ENCODE measurements at places on chromosomes 1 and 21.

DNA sequence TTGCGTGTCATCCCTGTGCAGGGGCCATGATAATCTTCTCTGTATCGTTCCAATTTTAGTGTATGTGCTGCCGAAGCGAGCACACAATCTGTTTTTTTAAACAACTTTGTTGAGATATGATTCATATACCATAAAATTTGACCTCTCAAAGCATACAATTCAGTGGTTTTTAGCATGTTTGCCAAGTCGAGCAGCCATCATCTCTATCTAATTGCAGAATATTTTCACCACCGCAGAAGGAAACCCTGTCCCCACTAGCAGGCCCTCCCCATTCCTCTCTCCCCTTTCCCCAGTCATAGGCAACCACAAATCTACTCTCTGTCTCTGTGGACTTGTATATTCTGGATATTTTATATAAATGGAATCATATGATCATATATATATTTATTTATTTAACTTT, 78.7 kb upstream of the TINAGL1 start:
- peak; percentile 40 for DNase-seq

- no peak for DNase-seq
These were observed 48.6 kb downstream of the GLIS1 start for GRCh38 chr1:53690411-53690810.

GRCh38 chr1:39378377-39378776, 113.1 kb upstream of the BMP8A start:
- DNase-seq: no peak

DNA sequence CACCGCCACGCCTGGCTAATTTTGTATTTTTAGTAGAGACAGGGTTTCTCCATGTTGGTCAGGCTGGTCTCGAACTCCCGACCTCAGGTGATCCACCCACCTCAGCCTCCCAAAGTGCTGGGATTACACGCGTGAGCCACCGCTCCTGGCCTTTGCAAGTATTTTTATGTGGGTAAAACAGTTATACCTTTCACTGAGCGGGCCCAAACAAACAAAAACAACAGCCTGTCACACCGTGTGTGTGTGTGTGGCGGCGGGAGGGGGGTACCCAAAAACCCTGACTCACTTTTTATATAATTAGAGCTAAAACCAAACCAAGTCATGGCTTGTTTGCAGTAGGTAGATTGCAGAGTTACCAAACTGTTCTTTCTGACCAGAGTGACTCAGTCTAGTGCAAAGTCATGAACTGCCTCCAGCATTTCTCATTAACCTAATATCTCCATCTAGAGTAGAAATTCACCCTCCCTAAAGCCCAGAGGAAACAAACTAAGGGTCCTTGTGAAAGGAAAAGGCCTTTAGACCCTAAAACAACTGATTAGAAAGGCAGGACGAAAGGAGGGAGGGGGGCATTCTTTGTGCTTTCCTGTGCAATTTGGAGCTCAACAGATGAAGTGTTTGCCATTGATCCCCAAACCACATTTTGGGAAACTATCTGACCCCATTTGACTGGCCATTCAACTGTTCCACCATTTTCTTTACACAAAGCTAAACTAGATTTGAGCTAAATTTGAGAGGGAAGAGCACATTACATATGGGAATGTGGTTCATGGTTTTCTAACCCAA, 181.0 kb downstream of the DHRS3 start:
- peak; percentile 74 for DNase-seq

- no peak for DNase-seq
These were observed 718.3 kb upstream of the PTBP2 start for GRCh38 chr1:96002969-96003964.

- no peak for DNase-seq
These were observed 38.3 kb upstream of the PIGV start for GRCh38 chr1:26749458-26749857.

GRCh38 chr1:217921126-217921904, 290.2 kb downstream of the SPATA17 start:
- no peak for DNase-seq

GRCh38 chr21:44969066-44969670, 29.3 kb downstream of the SLX9 start:
- DNase-seq: no peak

GRCh38 chr1:145961425-145962156, 2.8 kb downstream of the ANKRD34A start:
- DNase-seq: no peak

DNA sequence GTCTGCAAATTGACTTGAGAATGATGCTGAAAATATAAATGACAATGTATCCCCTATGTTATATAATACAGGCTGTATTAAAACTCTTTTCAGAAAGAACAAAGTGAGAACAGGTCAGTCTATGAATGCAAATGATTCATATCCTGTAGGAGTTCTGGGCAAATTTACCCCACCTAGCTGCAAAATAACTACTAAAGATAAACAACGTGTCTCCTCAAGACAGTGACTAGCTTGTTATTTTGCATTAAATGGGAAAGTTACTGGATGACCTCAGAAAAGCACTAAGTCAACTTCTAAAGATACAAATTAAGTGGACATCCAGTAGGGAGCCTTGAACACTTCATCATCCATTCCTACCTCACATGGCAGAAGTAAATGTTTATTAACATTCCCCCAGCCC, 11.1 kb downstream of the RNF19B start:
- DNase-seq: no peak

DNA sequence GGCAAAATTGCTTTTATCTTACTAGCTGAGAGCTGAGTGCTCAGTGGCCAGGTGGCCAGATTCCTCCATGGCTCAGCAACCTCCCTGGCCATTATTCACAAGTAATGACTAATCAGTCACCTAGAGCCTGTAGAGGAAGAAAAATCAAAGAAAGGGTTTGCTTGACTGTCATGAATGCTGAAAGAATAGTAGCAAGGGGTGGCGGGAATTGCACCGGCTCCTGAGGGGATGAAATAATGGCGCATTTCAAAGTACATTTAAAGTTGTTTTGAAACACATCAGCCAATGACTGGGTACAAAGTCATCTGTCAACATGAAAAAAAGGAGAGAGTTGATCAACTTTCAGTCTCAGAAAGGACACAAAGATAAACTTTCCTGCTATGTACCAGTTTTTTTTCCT, 99.5 kb downstream of the OMA1 start:
- DNase-seq: no peak

DNA sequence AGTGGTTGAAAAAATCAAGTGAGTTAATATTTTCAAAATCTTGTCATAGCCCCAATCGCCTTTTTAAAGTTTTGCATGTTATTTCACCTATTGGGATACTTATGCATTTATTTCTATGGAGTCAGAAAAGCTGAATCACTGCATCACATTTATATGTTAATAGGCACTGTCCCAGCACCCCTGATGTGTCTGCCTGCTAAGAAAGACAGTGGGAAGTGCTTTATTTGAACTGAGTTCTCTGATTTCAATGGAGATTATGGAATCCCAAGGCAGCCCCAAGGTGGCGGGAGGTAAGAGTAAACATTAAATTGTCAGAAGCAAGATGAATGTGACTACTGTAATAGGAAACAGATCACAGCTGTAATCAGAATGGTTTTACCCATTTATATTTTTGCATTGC, 2225.7 kb downstream of the NCAM2 start:
- DNase-seq: no peak

DNA sequence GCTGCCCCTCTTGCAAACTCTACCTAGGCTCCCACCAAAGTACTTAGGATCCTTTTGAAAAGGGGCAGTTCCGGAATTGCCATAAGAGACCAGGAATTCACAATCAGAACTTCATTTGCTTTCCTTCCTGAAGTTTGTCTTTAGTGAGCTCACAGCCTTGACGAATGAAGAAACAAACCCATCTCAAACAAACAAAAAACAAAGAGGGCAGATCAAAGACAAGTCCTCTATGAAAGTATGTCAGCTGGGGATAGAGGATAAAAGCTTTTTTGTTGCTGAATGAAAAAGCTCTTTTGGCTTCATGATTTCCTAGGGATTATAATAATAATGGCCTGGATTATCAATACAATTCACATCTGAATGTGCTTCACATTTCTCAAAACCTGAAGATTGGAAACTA, 357.9 kb upstream of the DUSP10 start:
- no peak for DNase-seq

DNA sequence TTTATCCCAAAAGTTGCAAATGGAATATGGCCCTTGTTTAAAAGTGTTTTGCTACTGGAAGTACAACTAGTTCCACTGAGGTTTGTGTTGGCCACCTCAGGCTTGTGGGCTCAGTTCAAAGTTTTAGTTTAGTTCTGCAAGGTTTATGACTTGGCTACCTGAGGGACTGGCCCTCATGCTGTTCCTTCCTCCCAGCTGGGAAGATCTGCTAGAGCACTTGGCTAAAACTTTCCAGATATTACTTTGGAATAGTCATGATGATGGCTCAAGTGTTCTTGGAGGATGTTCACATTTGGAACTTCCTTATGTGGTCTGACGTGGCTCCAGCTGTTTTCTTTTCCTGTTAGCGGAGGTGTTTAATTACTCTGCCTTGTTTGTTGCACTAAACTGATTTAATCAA, 110.2 kb upstream of the IVNS1ABP start:
- DNase-seq: no peak

DNA sequence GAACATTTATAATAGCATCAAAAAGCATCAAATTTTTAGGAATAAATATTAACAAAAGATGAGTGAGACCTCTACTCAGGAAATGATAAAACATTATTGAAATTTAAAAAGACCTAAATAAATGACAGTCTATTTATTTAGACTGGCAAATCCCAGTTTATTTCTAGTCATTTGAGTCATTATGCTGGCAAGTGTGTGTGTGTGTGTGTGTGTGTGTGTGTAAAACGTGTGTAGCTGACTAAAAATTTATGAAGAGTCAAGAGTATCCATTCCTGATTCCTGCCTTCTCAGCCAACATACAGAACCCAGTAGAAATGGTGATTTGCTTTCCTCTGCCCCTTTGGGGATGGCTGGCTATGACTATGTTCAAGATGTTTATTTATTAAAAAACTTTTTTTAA, 46.2 kb downstream of the OSBPL9 start:
- no peak for DNase-seq

DNA sequence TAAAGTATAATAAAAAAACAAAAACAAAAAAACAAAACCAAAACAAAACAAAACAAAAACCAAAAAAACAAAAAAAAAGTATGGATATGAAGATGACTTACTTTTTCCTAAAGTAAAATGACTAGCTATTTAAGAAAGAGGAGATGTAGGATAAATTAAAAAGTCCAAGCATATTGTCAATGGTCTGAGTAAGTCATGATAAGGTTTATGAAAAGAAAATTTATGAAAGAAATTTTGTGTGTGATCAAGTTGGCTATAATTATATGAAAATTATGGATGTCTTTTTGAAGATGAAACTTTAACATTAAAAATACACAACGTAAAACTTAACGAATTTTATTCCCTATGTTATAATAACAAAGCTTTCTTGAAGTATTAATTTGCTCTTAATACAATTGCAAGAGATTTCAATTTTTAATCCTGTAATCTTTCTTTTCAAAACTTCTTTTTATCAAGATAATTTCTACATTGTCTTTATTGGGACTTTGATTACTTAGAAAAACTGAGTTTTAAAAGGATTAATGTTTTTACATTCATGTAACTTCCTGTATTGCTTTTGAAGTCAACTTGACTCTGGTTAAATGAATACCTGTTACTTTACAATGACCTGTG, 200.9 kb upstream of the IVNS1ABP start:
- DNase-seq: no peak

DNA sequence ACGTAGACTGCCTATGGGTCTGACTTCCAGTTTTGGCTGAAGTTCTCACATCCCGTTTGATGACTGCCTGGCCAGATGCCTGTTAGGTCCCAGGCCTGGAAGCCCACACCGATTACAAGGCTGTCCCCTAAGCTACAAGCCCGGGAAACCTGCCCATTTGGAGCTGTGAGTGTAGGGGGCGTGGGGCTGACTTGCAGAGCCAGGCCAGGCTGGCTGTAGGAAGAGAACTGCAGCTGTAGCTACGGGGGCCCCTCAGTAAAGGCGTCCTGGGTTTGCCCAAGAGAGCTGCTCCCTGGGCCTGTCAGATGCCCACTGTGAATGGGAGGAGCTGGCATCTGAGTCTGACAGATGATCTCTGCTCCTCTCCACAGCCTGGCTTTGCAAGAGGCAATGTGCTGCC, 199.7 kb downstream of the CAMTA1 start:
- DNase-seq: no peak

GRCh38 chr1:193537266-193538002, 351.0 kb upstream of the B3GALT2 start:
- DNase-seq: no peak

GRCh38 chr1:230340526-230341161, 85.5 kb downstream of the PGBD5 start:
- no peak for DNase-seq

GRCh38 chr21:42534421-42535378, 21.0 kb downstream of the SLC37A1 start:
- DNase-seq: no peak

DNA sequence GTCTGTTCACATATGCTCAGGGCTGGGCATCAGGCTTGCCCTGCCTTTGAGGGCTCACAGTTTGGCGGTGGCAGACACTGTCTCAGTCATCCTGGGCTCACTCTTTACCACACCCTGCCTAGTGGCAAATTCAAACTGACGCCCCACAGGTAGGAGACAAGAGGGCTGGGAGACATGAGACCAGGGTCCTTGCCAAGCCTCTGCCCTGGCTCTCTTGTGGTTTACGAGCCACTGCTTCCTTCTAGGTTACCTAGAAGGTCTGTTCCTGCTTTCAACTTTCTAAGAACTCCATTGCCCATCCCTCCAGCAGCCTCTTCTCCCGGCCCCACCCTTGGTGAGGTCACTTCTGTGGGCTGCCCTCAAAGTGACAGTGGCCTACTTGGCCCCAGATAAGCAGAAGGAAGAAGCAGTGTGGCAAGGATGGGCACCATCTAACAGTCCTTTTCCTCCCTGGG, 10.5 kb downstream of the KIF21B start:
- no peak for DNase-seq

DNA sequence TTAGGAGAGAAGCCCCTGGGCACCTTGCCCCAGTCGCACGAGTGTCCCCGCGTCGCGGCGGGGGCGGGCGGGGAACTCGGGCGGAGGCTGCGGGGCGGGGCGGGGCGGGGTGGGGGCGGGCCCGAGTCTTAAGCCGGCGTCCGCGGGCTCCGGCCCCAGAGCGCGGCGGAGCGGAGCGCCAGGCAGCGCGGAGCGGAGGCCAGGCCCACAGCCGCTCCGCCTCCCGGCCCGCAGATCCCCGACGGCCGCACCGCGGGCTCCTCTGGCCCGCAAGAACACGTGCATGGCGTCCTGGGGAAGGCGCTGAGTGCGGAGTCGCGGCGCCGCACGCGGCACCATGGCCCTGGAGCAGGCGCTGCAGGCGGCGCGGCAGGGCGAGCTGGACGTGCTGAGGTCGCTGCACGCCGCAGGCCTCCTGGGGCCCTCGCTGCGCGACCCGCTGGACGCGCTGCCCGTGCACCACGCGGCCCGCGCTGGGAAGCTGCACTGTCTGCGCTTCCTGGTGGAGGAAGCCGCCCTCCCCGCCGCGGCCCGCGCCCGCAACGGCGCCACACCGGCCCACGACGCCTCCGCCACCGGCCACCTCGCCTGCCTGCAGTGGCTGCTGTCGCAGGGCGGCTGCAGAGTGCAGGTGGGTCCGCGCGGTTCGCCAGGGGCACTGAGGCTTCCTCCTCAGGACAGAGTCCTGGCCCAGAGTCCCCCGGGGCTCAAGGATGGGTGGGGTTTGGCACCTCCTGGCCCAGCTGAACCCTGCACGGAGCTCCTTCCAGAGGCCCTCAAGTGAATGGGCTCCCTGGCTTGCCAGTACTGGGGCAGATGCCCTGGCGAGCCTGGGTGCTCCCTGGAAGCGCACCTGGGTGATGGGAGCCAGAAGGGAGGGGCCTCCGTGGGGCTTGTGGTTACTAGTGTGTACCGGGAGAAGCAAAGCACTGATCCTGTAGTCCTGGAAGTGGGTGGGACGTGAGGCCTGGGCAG, at the start of gene ESPN:
ESPN (plus strand) TSS at position 158 of the 975 bp plus-strand sequence; CDS start at position 338, 180 bp downstream.
- no peak for DNase-seq

All from non-pigmented ciliary epithelial cell (primary cell).